ENCODE measurements at places on chromosomes 2 and 18. TPM values are rescaled to one million over a fixed set of nuclear protein-coding genes. Genes with fewer than 3 reads are reported as not detected.

The CYP20A1 gene
- polyA plus RNA-seq: 14.7 TPM

The KATNAL2 gene
- 12.8 TPM for polyA plus RNA-seq

The RGPD3 gene
- 0.22 TPM for polyA plus RNA-seq

The ARID5A gene
- polyA plus RNA-seq: 38.2 TPM

GRCh38 chr2:27494944-27495554 lies at the start of gene FNDC4:
TSS of gene FNDC4 (minus strand) at chr2:27495200. CDS start at chr2:27494679, 521 bp downstream.
- peak; percentile 40 for DNase-seq

GRCh38 chr2:58959996-58960395 lies 718.9 kb upstream of the FANCL start:
- DNase-seq: no peak

- DNase-seq: no peak
Observed at GRCh38 chr2:24164416-24164973, 10.4 kb upstream of the FAM228A start.

DNA sequence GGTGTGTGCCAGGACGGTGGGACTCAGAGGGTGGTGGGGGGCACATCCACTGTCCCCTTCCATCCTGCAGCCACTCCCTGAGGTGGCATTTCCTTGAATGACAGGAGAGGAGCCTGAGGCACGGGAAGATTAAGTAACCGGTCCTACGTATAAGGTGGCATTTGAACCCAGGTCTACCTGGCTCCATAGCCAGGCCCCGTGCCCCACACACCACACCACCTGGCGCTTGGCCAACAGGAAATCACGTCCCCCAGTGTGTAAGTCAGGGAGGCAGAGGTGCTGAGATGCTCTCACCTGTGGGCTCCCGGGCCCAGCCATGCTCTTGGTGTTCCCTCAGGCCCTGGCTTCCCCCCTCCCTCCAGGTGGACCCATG lies 53.7 kb downstream of the HPCAL1 start:
- DNase-seq: no peak

DNA sequence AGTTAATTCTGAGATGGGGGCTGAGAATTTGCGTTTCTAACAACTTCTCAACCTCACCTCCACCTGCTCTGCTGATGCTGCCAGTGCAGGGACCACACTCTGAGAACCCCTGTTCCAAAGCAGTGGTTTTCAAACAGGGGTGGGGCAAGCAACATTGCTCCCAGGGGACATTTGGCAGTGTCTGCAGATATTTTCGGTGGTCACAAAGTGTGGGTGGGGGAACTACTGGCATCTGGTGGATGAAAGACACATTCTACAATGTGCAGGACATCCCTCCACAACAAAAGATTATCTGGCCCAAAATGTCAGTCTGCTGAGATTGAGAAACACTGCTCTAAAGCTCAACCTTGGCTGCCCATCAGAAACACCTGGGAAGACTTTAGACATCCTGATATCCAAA lies 188.7 kb upstream of the SATB2 start:
- DNase-seq: no peak

DNA sequence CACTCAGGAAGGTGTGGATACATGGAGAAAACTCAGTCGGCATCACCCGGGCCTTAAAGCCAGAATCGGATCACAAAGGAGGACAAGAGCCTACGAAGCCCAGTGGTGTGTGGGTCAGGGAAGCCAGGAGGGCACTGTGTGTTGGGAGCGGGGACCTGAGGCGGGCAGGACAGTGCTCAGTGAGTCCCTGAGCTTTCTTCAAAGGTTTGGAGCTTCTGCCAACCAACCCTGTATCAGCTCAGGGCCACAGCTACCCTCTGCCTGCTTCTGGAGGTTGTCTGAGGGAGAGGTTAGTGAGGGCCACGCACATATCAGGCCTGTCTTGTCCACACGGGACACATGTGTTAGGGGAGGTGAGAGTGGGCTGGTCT lies 52.4 kb downstream of the DYSF start:
- DNase-seq: no peak

- DNase-seq: no peak
Observed at GRCh38 chr2:218995561-218995960, 2.3 kb upstream of the CRYBA2 start.

GRCh38 chr2:112229348-112229747 lies 25.5 kb downstream of the ZC3H8 start:
- no peak for DNase-seq

GRCh38 chr2:172842511-172843265 lies 107.0 kb downstream of the RAPGEF4 start:
- DNase-seq: no peak

DNA sequence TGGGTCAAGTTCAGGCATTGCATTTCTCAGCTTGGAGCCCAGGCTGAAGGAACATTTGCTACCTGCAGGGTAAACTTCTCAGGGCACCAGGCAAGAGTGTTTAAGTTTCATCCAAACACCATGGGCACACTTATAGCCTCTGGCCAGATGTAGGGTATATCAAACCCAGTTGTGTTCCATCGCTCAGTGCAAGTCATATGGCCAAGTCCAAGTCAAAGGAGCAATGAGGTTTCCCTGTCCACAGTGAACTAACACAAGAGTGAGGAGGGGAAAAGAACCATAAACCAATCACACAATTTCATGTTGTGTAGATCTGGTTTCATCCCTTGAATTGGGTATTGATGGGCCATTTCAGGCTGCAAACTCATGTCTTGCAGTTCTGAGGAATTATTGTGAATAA lies 107.2 kb downstream of the SOX11 start:
- DNase-seq: no peak

GRCh38 chr2:81545626-81546025 lies 1241.1 kb upstream of the LRRTM1 start:
- DNase-seq: no peak

DNA sequence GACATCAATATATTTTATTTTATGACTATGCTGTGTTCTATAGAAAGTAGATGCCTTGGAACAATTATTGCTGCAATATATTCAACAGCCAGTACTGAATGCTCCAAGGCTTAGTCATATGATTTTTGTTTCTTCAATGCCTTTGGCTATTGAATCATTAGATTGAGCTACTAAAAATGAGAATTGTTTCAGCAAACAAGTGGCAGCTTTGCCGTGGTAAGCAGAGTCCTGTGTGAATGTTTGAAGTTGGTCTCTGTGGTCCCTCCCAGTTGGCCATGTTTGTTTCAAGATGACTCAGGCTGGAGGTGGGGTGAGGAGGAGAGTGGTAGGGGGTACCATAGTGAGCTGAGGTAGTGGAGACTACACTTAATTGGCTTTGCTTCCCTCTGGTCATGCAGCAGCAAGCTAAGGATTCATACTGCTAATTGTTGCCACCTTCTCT lies 198.6 kb upstream of the EPAS1 start:
- no peak for DNase-seq

GRCh38 chr2:213537579-213537978 lies 253.3 kb downstream of the SPAG16 start:
- DNase-seq: no peak

DNA sequence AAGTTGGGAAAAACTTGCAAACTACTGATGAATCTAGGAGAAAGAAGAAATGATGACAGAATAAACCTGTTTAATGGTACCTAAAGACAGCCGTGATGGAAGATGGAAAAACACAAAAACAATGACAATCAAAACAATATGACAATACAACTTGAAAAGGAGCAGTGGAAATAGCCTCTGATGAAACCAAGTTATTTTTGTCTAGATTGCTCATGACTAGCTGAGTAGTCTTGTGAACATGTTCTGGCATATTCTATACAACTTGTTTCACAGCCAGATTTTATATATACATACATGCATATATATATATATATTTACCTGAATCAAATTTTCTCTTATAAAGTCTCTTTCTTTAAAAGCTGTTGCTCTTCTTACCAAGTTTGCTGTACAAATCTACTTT lies 439.1 kb downstream of the TGIF1 start:
- no peak for DNase-seq

DNA sequence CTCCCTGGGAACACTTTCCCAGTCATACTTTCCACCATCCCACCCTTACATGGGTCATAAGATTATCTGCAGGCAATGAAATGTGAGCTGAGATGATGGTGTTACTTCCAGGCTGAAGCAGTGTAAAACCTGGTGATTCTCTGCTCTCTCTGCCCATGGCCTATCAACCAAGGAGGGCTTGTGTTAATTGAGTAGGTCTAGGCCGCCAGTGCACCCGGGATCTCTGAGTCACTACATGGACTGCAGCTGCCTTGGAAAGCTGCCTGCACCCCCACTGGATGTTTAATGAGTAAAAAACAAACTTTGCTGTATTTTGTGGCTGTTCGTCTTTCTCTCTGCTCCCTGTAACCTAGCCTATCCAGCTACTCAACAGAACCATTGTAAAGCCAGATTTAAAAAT lies 451.7 kb upstream of the SMIM21 start:
- no peak for DNase-seq

GRCh38 chr2:32910883-32911598 lies 35.7 kb upstream of the LTBP1 start:
- DNase-seq: no peak

DNA sequence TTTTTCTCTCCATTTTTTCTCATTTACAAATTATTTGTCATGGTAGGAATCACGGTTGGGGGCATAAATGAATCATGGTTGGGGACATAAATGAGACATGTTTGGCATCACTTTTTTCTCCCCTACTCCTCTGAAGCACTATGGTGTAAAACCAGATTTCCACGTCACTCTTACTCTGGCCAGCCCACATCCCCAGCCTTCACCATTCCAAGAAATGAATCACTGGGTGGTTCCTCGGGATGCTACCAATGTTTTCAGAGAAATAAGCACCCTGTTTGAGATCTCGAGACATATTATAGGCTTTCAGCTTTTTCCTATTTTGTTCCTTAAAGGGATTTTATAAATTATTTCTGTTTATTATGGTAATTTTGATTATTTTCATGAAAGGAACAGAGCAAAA lies 155.0 kb upstream of the SLC8A1 start:
- DNase-seq: no peak

- no peak for DNase-seq
Observed at GRCh38 chr2:101946372-101947039, 45.3 kb upstream of the IL1R2 start.

- no peak for DNase-seq
Observed at GRCh38 chr2:96241900-96242611, 23.7 kb downstream of the TMEM127 start.

- no peak for DNase-seq
Observed at GRCh38 chr2:37827911-37828511, 97.1 kb upstream of the RMDN2 start.

- no peak for DNase-seq
Observed at GRCh38 chr18:22544626-22545025, 126.9 kb upstream of the CTAGE1 start.

DNA sequence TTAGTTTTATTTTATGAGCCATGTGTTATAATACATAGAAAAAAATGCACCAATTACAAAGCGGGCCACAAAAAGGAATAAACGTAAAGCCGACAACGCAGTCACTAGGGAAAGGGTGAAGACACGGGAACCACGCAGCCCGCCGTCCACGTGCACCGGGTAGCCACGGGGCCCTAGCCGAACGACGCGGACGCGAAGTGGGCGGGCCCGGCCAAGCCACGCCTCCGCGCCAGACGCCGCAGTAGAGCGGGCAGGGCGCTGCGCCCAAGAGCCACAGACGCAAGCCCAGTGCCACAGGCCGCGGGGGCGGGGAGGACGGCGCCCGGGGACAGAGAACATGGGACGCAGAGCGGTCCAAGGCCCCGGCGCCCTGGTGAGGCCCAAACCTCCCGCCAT lies at the start of gene DUSP28:
Gene DUSP28, plus strand, starts transcription at position 274 of the 396 bp plus-strand sequence. CDS start 328 bp downstream, outside the sequence.
- peak; percentile 84 for DNase-seq

DNA sequence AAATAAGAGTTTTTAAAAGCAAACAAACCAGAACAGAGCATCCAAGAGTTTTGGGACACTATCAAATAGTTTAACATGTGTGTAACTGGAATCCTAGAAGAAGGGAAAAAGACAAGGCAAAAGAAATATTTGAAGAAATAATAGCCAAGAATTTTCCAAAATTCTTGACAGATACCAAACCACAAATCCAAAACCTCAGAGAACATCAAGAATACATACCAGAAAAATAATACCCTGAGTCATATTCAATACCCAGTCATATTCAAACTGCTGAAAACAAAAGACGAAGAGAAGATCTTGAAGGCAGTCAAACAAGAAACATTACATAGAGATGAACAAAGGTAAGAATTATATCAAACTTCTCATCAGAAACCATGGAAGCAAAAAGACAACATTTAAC lies 22.9 kb downstream of the INO80C start:
- DNase-seq: no peak

DNA sequence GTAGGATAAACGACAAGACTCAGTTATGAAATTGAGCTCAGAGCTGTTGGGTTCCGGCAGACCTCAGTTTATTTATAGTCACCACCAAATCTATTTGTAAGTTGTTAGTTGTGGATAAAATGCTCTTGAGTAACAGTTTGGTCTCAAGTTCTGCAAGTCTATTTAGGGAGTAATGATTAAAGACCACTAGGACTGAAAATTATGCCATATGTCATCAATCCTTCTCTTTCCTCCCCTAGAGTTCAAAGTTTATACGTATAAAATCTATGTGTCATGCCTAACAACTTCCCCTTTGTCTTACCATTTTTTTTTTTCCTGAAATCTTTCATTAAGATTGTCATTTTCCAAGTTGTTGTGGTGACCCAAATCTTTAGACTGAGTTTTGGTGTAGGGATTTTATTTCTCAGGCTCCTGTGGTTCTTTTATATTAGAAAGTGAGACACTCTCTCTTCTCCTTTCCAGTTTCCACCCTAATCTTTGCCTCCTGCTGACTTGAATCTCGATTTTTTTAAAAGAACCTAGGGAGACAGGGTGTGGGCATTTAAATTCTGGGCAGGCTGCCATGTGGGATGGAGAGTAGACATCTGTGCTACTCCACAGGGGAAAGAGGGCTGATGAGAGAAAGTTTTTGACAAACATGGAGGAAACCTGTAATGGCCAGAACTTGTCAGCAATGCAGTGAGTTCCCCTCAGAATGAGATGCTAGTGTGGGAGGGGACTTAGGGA lies 51.0 kb downstream of the LAMA3 start:
- DNase-seq: no peak

GRCh38 chr2:227788561-227789018 lies 25.1 kb upstream of the CCL20 start:
- no peak for DNase-seq
